ENCODE measurements at places on chromosomes 5 and 9.
A peak's percentile ranks its signal among the peaks of the same experiment; 100 is the strongest.

GRCh38 chr5:58072300-58072965 lies 387.5 kb downstream of the PLK2 start:
- no peak for DNase-seq

GRCh38 chr5:174972291-174972690 lies 247.9 kb downstream of the MSX2 start:
- no peak for DNase-seq

DNA sequence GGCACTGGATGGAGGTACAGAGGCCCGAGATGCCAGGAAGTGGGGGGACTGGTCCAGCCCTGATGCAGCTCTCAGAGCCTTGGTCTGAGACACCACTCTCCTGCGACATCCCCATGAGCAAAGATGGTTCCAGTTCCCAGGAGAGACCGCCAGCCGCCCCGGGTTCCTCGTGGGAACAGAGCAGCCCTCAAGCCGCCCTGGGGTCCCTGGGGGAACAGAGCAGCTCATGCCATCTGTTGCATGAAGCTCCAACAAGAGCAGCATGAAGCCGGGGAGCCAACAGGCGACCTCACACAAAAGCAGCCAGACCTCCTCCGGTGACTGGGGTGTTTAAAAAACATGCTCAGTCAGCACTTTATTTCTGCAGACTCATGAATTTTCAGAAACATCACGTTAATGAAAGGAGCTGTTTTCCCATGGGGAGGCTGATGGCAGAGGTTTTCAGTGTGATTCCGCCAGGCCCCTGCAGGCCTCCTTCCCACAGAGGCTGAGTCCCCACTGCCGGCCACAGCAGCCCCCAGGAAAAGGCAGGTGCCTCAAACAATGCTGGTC lies 6.2 kb downstream of the SLC6A18 start:
- no peak for DNase-seq

DNA sequence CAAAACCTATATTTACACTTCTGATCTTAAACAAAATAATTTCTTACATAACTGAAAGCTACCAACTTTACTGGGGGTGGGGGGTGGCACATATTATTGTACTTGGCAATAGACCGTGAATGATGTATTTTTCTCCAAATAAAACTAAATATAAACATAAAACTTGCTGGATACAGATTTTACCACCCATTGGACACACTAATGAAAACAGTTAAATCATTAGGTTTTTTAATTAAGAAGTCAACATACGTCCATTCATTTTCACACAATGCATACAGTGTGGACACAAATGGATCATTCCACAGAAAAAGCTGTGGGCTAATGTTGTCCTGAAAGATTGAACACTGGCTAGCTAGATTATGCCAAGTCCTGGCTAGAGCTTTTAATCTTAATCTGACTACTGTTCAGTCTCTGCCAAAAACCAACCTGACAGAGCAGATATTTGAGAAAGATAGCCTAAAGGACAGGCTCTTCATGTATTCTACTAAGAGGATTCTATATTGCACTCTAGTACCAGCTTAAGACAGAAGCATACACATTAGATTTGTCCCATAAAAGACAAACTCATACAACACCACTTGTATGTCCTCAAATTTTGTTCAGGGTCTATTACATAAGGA lies 118.1 kb downstream of the SIL1 start:
- DNase-seq = no peak

DNA sequence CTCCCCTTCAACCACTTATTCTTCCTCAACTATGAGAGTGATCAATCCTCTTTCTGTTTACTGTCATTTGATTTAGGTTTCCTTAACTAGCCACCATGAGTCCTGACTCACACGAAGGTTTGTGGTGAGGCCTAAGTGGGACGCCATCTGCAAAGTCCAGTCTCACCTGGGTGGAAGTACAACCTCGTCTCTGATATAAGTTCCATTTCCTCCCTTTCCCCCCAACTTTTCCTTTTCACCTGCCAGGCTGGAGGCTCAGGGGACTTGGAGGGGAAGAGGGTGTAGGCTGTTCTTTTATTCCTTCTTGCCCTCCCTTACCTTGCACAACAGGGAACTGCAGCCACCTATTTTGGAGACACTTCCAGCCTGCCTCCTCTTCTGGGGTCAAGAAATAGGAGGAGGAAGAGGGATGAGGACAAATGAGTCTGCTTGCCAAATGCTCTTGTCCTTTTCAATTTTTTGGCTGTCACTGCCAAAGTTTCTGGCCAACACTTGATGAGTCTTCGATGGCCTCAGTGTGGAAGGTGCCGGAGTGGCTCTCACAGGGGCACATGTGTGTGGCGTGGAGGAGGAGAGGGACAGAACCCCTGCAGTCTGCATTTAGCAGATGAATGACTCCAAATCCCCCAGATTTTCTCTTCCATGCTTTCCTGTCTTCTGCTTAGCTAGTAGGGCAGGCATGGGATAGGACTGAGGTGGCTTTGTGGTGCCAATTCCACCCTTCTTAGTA lies 249.6 kb downstream of the NSG2 start:
- no peak for DNase-seq

- DNase-seq = no peak
Observed at GRCh38 chr5:107646418-107646817, 24.3 kb downstream of the EFNA5 start.

GRCh38 chr5:173238312-173239232 lies 3.6 kb upstream of the NKX2-5 start:
- no peak for DNase-seq

DNA sequence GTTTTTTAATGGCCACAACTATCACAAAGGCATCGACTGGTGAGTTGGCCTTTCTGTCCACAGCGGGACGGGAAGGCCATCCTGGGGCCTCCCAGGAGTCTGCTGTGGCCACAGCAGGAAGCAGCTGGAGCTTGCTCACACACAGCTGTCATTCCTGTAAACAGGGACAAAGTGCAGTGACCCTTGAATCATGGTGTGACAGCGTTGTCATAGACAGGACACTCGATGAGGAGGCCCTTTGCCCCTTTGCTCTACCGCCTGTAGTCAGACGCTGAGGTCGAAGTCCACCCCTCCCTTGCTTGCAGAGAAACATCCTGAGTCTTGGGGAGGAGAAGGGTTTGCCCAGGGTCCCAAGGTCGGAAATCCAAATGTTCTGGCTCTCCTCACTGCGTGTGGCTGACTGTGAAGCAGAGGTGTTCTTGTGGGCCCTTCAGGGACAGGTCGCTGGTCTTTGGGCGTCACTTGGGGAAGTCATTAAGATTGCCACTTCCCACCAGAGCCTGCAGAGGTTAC lies 35.1 kb downstream of the NDST1 start:
- no peak for DNase-seq

DNA sequence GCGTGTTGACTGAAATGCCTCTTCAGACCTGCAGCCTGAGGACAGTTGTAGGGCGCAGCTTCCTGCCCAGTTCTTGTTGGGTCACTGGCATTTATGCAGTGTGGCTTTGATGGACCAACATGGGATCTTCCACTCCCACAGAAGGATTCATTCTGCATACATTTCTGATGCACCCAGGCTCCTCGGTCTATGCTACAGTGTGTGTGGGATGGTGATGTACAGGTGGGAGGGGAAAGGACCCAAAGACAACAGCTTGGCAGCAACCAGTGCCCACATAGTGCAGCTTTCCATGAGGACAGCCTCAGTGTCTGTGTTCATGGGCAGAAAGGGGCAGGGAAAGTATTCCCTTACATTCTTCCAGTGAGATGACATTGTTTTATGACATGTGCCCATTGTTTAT lies 237.9 kb downstream of the ARHGEF28 start:
- DNase-seq = no peak

- DNase-seq = no peak
Observed at GRCh38 chr9:135901031-135901758, 6.2 kb downstream of the CAMSAP1 start.

- no peak for DNase-seq
Observed at GRCh38 chr9:116777116-116777515, 90.0 kb downstream of the TRIM32 start.

DNA sequence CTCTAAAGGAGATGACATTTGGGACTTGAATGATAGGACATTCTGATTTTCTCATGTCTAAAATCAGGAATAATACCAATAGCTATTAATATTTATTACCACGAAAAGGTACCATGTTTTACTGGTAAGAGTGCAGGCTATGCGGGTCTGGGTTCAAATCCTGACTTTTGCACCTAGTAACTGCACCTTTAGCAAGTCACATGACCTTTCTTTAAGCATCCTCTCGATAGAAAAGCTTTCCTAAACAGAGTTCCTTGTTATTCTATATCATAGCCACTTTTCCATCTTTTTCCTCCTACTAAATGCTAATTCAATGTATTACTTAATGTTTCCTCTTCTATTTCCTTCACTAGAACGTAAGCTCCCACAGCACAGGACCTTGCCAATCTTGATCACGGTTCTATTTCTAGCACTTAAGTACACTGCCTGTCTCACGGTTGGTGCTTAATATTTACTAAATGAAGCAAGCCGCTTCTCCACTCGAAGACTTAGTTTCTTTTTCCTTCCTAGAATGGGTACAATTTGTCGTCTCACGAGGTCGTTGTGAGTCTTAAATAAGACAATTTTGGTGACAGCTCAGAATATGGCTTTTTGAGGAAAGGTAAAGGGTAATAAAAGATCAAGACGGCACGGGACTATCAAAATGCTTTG lies 816 bp downstream of the RBM18 start:
- DNase-seq = peak; percentile 22

DNA sequence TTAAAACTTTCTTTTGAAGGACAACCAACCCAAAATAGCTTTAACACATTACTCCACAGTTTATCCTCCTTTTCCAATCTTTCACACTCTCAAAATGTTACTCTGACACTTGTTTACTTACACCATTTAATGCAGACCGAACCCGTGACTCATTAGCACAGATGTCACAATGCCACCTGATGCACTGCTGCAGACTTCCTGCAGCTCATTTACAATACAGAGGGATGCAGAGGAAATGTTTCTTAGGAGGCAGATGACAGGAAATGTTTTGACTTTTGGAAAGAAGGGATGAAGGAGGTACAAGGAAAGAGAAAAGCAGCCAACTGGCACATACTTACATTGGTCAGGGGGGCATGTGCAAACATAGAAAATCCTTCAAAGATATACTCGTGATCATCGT lies 39.0 kb downstream of the DROSHA start:
- no peak for DNase-seq

GRCh38 chr9:137664676-137665075 lies 45.9 kb downstream of the EHMT1 start:
- DNase-seq = no peak

GRCh38 chr5:77946381-77947040 lies 170.4 kb upstream of the TBCA start:
- no peak for DNase-seq

DNA sequence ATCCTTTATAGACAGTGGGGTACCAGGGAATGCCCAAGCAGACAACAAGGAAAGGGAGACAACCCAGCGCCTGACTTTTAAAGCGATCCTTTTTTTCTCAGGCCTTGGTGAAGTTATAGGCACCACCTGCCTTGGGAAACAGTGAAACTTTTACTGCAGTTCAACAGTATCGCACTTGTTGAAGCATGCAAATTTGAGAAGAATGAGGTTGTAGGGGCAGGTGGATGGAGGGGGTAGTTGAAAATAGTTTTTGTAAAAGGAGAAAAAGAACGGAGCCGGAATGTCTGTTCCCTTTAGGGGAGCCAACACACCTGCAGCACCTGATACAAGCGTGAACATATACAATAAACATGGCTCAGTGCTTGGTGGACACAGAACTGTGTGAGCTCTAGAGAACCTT lies 190.2 kb upstream of the NR3C1 start:
- DNase-seq = no peak

GRCh38 chr5:99334936-99335335 lies 406.1 kb upstream of the CHD1 start:
- no peak for DNase-seq

DNA sequence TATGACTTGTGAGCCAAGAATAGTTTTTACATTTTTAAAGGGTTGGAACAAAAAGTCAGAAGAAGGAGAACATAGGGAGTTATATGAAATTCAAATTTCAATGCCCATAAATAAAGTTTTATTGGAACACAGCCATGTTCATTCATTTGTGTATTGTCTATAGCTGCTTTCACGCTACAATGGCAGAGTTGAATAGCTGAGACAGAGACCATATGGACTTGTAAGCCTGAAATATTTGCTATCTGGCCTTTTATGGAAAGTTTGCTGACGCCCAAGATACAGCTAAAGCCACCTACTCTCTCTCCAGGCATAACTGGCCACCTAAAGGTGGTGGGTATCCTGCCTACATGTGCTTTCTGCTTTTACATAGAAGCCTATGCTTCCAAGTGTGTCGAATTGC lies 10.9 kb downstream of the DAB2IP start:
- DNase-seq = no peak

GRCh38 chr5:150449517-150450339 lies at the start of gene RPS14:
Gene RPS14 (minus strand): TSS chr5:150449739. CDS start chr5:150447733, 2,006 bp downstream.
- peak; percentile 96 for DNase-seq

DNA sequence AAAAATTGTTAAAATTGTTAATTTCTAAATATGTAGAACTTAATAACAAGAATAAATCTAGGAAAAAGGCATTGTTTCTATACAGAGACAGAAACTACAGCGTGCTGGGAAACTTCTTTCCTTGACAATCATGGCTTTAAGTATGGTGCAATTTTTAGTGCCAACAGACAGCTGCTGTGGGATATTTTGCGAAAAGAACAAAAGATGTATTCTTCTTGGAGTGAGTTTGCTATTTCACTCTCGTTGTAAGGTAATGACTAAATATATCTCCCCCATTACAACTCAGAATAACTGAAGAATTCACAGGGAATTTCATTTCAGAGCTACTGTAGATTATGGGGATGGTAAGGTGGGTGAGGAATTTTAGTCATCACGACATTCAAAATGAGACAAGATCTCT lies 2055.0 kb upstream of the ACO1 start:
- no peak for DNase-seq

- peak; percentile 70 for DNase-seq
Observed at GRCh38 chr9:133992780-133993634, 883 bp upstream of the VAV2 start.

- DNase-seq = no peak
Observed at GRCh38 chr9:137349471-137350033, 47.5 kb upstream of the NRARP start.

DNA sequence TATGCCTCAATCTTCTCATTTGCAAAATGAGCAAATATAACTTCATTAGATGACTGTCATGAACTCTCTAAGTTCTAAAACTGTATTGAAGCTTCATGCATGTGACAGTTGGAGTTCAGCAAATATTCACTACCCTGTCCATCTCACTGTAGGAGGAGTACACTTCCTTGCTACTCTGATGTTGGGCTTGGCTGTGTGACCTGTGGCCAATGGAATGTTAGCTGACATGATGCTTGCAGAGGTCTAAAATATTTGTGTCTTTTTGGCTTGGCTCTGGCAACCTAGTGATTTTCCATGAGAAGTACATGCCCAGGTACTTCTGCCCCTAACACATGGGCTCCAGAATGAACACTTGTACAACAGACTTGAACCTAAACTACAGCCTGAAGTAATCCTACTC lies 203.1 kb upstream of the ANKH start:
- DNase-seq = no peak

- no peak for DNase-seq
Observed at GRCh38 chr9:97831843-97832636, 21.0 kb upstream of the FOXE1 start.

GRCh38 chr9:99537996-99538395 lies 283.7 kb upstream of the NR4A3 start:
- DNase-seq = no peak
